ENCODE measurements at places on chromosomes 12 and 14. TPM values are rescaled to one million over a fixed set of nuclear protein-coding genes. Genes with fewer than 3 reads are reported as not detected.

DNA sequence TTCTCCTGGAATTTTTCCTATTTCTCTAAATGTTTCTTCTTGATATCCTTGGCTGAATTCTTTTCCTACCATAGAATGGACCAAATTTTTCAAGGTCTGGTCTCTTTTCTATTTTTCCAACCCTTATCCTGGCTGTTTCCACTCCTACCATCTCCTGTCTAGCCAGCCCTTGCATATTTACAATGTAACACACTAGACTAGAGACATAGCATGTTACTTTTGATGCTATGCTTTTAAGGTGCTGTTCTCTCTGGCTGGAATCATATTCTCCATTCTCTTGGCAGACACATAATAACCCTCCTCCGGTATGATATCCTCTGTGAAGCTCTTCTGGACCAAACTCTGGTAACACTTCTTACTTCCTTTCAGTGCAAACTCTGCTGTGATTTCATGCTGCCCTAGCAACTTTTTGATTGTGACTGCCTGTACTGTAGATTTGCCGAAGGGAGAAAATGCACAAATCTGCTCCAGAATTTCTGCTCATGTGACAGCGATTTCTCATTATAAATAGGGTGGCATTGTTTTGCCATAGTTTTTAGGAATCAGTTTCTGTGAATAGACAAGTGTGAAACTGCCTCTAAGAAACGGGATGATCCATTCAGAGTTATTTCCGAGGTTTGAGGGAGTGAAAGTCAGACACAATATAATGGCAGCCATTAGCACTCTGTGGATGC, 284.4 kb downstream of the MDGA2 start:
- H3K4me3 ChIP-seq: no peak overlapping the region
- H3K36me3 ChIP-seq: no peaks in the 10 kb centered on the region
- H3K27ac ChIP-seq: no peak overlapping the region

The GPR162 gene
- total RNA-seq: 6.5 TPM

The FSCB gene
- total RNA-seq: not detected

The WIF1 gene
- total RNA-seq: not detected

The SYNDIG1L gene
- total RNA-seq: 0.11 TPM

Data from left ventricle myocardium inferior (tissue), 1 donor.